Stimulated activated CD4-positive, alpha-beta T cell treated with anti-CD3 and anti-CD28 coated beads, Interleukin-4, amount 100 ng/mL, for 1 hour (primary cell): ENCODE measurements at places on chromosomes 5 and 9.
A peak's percentile ranks its signal among the peaks of the same experiment; 100 is the strongest.

- no peak for DNase-seq
These were observed 63.2 kb downstream of the PCA3 start for GRCh38 chr9:76827296-76828080.

- no peak for DNase-seq
These were observed 82.8 kb downstream of the GTF3C4 start for GRCh38 chr9:132752877-132753592.

- peak; percentile 17 for DNase-seq
These were observed 69.2 kb upstream of the S1PR3 start for GRCh38 chr9:88922091-88922490.

GRCh38 chr9:109918339-109919163 is 138.6 kb downstream of the PALM2AKAP2 start:
- DNase-seq: peak; percentile 22

DNA sequence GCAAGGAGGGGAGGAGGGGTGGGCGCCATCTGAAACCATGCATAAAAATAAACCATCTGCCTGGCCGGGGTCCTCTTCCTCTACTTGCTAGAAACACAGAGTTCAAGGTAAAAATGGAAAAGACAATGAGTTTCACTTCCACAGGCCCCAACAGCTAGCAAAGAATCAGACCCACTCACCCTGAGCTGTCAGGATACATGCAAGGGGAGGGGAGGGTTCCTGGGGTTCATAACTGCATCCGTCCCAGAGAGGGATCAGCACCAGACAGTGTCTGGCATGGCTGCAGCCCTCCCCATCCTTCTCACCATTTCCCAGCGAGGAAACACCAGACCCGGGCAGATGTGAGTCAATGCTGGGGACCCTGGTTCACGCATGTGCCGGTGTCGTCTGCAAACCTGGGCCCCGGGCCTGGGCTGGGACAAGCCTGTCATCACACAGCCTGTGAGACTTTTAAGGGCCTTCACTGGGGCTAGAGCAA is 55.4 kb downstream of the SEMA4D start:
- DNase-seq: no peak

- DNase-seq: no peak
These were observed 94.2 kb downstream of the SLC24A2 start for GRCh38 chr9:19694601-19695000.

GRCh38 chr5:6714226-6715041 is 1.2 kb downstream of the TENT4A start:
- peak; percentile 36 for DNase-seq

GRCh38 chr5:10036136-10036815 is 213.4 kb downstream of the ATPSCKMT start:
- DNase-seq: no peak

DNA sequence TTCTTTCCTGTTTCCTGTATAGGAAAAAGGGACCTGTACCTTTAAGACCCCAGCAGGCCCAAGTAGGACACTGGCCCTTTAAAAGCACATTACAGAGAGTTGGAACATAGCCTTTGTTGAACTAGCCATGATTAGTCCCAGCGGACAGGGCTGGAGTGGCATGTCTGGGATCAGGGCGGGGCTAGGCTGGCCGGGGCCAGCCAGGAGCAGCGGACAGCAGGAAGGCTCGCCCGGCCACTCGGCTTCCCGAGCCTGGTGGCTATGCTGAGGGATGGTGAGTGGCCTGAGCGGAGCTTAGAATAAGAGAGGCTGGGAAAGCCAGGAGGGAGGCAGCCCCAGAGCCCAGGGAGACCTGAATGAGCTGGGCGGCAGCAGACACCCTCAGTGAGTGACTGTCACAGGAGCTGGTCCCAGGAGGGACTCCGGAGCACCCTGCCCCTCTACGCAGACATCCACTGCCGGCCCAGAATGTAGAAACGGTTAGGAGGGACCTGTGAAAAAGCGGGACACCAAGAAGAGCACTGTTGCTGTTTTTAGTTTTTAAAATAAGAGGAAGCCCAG is 92.1 kb downstream of the DAB2IP start:
- DNase-seq: no peak

DNA sequence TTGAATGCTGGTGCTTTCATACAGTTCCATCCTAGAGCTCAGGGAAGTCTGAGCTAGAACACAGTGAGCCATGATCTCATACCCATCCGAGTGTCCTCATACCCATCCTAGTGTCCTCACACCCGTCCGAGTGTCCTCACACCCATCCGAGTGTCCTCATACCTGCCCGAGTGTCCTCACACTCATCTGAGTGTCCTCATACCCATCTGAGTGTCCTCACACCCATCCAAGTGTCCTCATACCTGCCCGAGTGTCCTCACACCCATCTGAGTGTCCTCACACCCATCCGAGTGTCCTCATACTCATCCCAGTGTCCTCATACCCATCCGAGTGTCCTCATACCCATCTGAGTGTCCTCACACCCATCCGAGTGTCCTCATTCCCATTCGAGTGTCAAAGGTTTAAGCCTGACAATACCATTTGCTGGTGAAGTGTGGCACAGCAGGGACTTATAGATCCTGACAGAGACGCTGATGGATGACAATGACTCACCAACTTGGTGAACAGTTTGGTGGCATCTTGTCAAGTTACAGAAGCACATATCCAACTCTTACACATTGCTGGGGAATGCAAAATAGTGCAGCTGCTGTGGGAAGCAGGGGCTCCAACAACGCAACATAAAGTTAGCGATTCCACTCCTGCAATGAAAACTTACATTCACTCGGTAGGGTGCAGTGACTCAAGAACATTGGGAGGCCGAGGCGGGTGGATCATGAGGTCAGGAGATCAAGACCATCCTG is 77.0 kb upstream of the COL5A1 start:
- no peak for DNase-seq

GRCh38 chr9:133694686-133695085 is 43.5 kb downstream of the SARDH start:
- no peak for DNase-seq

GRCh38 chr9:125568621-125569020 is 138.4 kb downstream of the MAPKAP1 start:
- DNase-seq: no peak

DNA sequence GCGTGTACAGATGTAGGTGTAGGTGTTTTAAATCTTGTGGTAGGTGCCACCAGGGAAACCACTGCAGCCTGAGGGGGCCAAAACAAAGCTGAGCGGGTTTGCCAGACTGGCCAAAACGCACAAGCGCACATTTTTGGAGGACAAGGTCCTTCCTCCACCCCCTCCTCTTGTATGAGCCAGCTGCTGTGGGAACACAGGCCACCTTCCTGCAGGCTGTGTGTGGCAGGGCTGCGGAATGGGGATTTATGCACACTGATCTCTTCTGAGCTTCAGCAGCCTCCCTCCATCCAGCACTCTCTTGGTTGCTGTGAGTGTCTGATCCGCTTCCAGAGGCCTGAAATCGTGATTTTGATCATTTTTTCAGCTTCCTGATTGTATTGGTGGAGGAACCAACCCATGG is 22.4 kb downstream of the ZBTB43 start:
- no peak for DNase-seq

DNA sequence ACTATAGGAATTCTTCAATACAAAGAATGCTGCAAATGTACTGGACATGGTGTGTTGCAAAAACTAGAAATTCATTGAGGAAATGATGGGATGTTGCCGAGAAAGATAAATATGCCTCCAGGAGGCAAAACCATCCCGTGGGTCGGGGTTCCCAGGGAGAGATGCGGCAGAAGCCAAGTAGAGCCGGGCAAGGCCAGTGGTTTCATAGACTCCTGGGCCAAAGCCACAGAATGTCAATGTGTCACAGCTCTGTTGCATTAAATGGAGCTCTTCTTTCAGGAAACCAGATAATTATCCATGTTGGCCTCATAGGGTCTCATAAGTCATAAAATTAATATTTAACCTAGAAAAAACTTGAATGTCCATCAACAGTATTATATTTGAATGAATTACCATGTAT is 419.5 kb upstream of the CDH10 start:
- no peak for DNase-seq

DNA sequence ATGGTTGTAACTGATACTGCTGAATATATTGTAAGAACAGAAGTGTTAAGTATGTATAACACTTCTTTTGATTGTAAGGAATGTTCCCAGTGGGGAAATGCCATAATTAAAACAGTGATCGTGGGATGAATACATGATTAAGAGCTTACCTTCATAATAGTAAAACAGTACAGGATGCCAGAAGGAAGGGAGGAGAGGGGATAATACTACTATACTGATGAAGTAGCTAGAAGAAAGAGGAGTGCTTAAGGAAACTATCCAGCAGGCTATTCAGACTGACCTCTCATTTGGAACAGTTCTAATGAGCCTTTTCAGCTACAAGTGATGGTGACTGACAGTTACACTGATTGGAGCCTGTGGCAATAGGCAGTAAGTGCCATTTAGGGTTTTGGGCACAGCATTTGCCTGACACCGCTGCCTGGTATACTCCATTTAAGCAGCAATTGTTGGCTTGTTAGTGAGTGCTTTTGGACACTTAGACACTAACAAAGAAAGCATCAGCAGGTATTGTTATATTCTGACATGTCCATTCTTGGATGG is 33.8 kb upstream of the KDM4C start:
- DNase-seq: no peak

DNA sequence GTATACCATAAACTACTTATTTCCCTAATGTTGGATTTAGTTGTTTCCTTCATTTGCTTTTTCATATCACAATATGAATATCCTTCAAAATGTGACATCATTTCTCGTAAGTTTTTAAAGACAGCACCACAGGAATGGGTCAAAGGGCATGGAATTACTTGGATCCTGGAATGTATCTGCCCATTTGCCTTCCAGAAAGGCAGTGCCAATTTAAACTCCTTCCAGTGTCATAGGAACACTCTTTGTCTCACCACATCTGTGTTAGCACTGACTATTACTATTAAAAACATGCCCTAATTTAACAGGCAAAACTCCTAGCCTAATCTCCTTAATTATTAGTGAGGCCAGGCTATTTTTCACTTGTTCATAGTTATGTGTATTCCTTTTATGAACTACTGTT is 58.0 kb downstream of the SPTLC1 start:
- DNase-seq: no peak

- DNase-seq: no peak
These were observed 862.4 kb upstream of the CDH9 start for GRCh38 chr5:27900761-27901160.

DNA sequence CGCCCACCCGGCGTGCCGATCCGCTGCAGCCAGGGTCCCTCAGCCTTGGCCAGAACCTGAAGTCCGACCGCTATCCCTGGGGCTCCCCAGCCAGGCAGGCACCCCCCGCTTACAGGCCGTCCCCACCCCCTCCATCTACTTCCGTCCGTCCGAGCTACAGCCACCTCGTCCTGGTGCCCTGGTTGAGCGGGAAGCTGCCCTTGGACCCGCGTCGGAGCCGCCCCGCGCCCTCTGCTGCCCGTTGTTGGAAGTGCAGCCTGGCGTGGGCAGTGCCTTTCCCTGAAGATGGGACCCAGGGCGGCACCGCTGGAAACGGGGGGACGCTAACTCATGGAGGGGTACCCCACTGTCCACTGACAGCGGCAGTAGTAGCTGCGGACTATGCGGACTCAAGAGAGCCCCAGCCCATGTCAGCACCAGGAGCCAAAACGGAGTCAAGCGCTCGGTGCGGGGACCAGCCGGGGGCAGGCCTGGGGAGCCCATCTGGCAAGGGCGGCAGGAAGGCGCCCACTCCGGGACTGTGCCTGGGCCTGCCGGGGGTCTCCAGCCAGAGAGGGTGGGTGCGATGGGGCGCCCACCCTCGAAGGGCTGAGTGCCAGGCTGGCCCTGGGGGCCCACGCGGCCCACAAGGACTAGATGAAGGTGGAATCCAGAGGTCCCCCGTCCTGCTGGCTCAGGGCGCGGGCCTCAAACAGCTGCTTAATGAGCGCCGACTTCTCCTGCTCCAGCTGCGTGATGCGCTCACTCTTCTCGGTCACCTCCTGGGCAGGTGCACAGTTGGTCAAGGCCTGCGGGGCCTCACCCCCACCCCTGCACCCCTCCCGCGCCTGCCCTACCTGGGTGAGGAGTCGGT is 6.1 kb downstream of the SAPCD2 start:
- peak; percentile 70 for DNase-seq

DNA sequence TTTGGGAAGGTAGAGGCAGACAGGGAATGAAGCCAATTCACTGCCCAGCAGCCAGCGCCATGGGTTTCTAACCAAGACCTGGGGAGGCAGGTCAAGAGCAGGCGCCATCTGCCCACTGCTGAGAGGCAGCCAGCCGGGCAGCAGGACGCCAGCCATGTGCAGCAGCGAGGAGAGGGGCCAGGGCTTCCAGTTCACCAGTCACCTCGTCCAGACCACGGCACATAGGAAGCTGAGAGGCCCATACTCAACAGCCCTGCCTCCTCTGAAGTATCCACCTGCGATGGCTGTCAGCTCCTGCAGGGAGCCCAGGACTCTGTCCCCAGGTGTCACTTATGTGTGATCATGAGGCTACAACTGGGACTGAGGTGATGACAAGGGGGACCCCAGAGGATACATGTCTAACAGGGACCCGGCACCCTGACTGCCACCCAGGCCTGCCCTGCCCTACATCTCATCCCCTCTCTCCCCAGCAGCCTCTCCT is 30.1 kb downstream of the IPPK start:
- no peak for DNase-seq

DNA sequence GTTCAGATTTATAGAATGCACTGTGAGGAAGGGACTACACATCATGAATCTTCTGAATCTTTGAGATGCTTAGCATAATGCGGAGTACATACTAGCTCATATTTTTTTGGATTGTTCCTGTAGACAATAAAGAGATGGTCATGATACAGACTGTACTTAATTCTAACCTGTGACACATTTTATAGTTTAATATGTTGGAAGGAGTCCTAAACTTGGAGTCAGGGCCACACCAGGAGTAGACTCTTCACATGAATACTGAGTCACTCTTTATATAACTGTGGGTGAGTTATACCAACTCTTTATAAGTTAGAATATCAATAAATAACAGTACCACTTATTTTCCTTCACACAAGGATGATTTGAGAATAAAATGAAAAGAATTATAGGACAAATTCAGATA is 16.9 kb downstream of the C9orf85 start:
- no peak for DNase-seq

- no peak for DNase-seq
These were observed 138.7 kb downstream of the SYK start for GRCh38 chr9:90940280-90940679.

- peak; percentile 24 for DNase-seq
These were observed 115.5 kb upstream of the STARD4 start for GRCh38 chr5:111627862-111628261.

GRCh38 chr5:72634444-72634843 is 127.2 kb upstream of the ZNF366 start:
- DNase-seq: no peak

GRCh38 chr5:33841891-33842290 is 49.9 kb downstream of the ADAMTS12 start:
- no peak for DNase-seq

GRCh38 chr9:117825609-117826347 is 121.6 kb downstream of the TLR4 start:
- peak; percentile 15 for DNase-seq
